ENCODE measurements at places on chromosomes 2 and 18.
A peak's percentile ranks its signal among the peaks of the same experiment; 100 is the strongest.

GRCh38 chr2:106280722-106281446, 86.8 kb upstream of the UXS1 start:
- DNase-seq: no peak

- DNase-seq: no peak
Measured at GRCh38 chr2:174635776-174636404, 38.3 kb upstream of the WIPF1 start.

GRCh38 chr18:2513616-2514015, 57.7 kb downstream of the METTL4 start:
- no peak for DNase-seq

DNA sequence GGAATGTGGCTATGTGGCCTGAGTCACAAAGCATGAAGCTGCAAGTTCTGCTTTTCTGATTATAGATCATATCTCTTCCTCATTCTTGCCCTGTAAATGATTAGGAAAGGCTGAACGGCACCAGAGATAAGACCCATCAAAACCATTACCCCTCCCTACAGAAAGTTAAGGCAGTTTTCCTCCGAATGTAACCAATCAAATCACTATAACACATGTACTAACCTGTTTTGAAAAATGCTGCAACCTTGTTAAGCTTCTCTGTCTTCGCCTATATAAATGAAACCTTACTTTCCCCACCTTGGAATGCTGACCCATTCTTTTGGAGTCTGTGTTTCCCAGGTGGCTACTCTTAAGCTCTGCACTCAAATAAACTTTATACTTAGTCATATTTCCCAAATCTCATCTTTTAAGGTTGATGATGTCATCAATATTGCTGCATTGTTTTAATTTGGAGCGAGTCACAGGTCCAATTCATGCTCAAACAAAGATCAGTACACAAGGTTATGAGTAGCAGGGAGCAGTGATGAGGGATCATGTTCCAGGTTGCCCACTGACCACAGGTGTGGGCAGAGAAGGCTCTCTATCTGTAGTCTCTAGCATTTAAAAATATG, 662.3 kb downstream of the IRS1 start:
- no peak for DNase-seq

- DNase-seq: no peak
Measured at GRCh38 chr2:97966545-97967215, 29.1 kb downstream of the TMEM131 start.

- no peak for DNase-seq
Measured at GRCh38 chr2:139155991-139156390, 375.8 kb upstream of the NXPH2 start.

- peak; percentile 73 for DNase-seq
Measured at GRCh38 chr18:13381331-13381730, 162.8 kb downstream of the LDLRAD4 start.

- no peak for DNase-seq
Measured at GRCh38 chr2:145769011-145769716, 1249.2 kb upstream of the ZEB2 start.

GRCh38 chr2:143230506-143231253, 101.5 kb downstream of the ARHGAP15 start:
- no peak for DNase-seq
